ENCODE measurements at places on chromosomes 7 and 10.

DNA sequence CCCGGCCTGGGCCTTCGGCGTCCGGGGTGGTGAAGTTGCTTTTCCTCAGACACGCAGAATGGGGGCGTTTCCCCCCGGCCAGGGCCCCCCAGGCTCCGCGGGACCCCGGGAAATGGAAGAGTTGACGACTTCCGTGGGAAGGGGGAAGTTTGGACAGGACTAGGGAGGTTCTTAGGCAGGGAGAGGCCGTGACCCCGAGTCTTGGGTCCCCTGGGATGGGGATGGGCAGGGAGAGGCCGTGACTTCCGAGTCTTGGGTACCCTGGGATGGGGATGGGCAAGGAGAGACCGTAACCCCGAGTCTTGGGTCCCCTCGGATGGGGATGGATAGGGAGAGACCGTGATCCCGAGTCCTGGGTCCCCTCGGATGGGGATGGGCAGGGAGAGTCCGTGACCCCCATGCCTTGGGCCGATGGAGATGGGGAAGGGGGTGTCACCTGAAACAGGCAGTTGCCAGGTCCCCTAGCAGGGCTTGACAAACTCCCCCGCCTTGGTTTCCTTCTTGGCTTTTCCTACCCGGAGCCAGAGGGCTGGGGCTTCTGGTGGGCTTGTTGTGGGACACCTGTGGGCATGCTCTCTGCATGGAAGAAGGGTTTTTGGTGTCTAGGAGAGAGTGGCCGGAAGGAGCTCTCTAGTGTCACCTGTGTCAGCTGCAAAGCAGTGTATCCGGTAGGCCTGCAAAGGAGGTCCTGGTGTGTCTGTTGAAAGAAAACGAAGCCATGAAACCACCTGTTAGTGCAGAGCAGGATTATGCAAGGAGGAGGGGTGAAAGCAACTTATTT is 1.1 kb downstream of the TRRAP start:
- no peak for DNase-seq

DNA sequence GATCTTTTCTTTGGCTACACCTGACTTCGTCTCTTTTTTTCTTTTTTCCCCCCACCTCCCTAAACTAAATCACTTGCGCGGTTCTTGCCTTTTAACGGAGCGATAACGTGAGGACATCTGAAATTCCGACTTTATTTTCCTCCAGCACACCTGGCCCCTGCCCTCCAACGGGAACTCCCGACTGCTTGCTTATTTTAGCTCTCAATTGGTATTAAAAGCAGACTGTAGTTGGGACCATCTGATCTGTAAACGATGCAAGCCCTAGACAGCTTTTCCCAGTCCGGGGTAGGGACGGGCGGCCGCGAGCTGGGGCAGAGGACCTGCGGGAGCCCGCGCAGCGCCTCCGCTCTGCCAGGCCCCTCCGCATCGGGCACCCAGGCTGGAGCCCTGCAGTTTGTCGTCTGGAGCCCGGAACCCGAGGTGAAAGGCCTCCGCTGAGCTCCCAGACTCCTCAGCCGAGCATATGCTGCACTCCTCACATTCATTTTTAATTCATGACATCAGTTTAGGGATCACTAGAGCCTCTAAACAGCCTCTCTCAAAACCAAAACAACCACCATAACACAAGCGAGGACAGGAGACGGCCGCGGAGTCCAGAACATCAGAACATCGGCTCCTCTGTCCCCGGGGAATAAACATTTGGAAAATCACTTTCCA is 10.0 kb upstream of the EMX2 start:
- DNase-seq = no peak

GRCh38 chr10:11805792-11806191 is 17.4 kb upstream of the PROSER2 start:
- DNase-seq = no peak

DNA sequence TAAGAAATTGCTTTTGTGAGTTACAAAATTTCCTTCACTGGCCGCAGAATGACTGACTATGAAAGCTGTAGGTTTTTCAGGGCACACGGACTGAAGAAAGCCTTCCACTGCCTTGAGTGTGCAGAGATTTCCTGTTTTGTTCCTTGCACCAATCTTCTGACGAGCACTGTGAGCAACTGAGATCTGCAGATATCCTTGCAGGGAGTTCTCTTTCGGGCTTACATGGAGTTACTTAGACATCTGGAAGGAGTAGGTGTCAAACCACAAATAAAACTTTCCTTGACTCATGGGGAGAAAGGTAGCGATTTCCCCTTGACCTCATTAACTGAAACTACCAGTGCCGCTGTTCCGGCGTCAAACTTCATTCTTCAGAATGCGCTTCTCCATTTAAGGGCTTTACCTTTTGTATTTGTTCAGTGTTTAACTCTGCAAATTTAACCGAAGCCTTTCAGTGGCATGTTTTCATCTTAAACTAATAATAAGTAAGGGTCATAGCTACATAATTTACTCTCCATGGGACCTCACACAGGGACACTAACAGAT is 1175.3 kb downstream of the GATA3 start:
- DNase-seq = no peak

GRCh38 chr10:89414879-89415821 is 782 bp downstream of the IFIT5 start:
- peak; percentile 71 for DNase-seq

All from amygdala (tissue), 56 donors.